ENCODE measurements at places on chromosomes 7 and 10.

DNA sequence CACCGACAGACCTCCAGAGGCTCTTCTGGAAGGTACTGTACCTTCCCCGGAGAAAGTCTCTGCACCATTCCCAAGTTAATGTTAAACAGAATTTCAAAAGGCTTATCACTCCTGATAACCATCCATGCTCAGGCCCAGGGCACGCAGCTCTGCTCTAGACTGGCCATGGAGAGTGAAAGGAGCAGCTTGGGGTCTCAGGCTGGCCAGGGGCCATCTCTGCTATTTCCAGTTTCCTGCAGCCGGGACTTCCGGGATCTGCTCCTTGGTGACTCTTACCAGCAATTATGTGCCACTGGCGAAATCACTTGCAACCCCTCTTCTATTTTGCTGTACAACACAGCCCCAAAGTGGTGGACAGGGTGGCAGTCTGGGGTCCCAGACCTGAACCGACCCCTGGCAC is 6.0 kb downstream of the CLDN15 start:
- no peak for DNase-seq

- no peak for DNase-seq
Measured at GRCh38 chr10:20647756-20648155, 249.4 kb downstream of the NEBL start.

GRCh38 chr7:129434675-129435318 is 565 bp downstream of the STRIP2 start:
- peak; percentile 26 for DNase-seq

DNA sequence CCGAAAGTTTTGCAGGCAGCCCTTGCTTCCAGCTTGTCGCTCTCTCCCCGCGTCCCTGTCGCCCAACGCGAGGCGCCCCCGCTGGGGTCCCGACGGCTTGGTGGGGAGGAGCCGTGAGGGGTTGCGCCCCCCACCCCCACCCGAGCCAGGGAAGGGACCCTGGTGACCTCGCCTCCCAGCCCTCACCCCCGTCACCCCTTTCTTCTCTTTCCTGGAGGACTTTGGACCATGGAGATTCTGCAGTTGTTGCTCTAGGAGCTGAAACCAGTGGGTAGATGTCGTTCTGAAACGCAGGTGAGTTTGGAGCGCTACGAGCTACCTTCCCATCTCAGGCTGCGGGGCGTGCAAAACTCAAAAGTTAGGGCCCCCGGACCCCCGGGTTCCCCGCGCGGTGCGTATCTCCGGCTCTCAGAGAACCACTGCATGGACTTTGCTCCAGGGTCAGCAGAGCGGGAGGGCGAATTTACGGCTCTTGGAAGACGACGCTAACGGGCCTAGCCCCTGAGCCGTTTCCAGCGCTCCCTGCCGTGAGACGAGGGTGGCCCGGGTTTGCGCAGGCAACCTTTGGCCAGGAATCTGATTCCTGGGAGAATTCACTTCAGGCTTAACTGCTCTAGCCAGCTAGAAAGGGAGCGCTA is 684 bp upstream of the ATXN7L1 start:
- DNase-seq, result no peak

DNA sequence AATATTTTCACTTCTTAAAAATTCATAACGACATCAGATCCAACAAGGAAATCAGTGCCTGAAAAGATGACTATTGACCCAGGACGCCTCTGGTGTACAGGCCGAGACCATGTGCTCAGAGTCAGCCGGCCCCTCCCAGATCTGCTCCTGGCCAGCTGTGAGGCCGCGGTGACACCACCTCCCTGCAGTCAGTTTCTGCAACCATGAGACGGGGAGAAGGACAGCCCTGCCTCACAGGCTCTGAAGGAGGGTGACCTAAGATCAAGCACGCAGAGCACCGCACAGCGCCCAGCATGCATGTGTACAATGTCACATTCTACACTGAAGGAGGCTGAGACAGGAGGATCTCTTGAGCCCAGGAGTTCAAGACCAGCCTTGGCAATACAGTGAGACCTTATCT is 2.6 kb upstream of the GPER1 start:
- DNase-seq, result no peak

- no peak for DNase-seq
Measured at GRCh38 chr10:73768881-73769280, 13.0 kb upstream of the CHCHD1 start.

GRCh38 chr7:37705976-37706375 is 22.4 kb downstream of the GPR141 start:
- no peak for DNase-seq

DNA sequence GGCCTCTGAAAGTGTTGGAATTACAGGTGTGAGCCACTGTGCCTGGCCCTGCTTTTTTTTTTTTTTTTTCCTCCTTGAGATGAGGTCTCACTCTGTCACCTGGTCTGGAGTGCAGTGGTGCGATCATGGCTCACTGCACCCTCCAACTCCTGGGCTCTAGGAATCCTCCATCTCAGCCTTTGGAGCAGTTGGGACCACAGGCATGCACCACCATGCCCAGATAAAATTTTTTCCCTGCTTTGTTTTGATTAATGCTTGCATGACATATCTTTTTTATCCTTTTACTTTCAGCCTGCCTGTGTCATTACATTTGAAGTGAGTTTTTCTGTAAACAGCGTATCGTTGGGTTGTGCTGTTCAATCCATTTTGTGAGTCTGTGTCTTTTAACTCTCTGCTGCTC is 97.0 kb downstream of the ANKRD61 start:
- no peak for DNase-seq

GRCh38 chr10:46077141-46077554 is 31.1 kb upstream of the MSMB start:
- no peak for DNase-seq

- no peak for DNase-seq
Measured at GRCh38 chr10:55466806-55467504, 665.9 kb upstream of the PCDH15 start.

GRCh38 chr10:28949005-28950004 is 272.0 kb downstream of the BAMBI start:
- DNase-seq, result no peak

GRCh38 chr7:75656740-75657139 is 82.0 kb downstream of the HIP1 start:
- DNase-seq, result no peak
